Esophagus squamous epithelium (tissue), 5 donors: ENCODE measurements at places on chromosomes 7 and 10.

DNA sequence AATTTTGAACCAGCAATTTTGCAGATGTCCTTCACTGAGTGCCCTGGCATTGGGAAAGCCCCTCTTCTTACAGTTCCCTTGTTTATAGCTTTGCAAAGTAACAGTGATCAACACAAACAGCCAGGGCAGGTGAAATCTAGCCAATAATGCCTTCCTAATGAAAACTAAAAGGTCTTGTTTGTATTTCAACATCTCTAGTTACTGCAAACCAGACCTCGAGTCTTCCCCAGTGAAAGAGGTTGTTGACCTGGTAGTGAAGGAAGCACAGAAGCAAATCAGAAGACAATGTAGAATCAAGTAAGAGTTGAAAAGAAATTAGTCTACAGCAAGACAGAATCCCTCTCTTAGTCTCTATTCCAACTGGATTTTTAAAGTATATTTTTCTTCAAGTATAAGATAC lies 231.2 kb downstream of the SNX13 start:
- no peak overlapping the region for H3K4me3 ChIP-seq
- H3K27ac ChIP-seq = no peak overlapping the region
- no peak for DNase-seq
- no peaks in the 10 kb centered on the region for H3K27me3 ChIP-seq
- H3K4me1 ChIP-seq = no peaks in the 10 kb centered on the region

DNA sequence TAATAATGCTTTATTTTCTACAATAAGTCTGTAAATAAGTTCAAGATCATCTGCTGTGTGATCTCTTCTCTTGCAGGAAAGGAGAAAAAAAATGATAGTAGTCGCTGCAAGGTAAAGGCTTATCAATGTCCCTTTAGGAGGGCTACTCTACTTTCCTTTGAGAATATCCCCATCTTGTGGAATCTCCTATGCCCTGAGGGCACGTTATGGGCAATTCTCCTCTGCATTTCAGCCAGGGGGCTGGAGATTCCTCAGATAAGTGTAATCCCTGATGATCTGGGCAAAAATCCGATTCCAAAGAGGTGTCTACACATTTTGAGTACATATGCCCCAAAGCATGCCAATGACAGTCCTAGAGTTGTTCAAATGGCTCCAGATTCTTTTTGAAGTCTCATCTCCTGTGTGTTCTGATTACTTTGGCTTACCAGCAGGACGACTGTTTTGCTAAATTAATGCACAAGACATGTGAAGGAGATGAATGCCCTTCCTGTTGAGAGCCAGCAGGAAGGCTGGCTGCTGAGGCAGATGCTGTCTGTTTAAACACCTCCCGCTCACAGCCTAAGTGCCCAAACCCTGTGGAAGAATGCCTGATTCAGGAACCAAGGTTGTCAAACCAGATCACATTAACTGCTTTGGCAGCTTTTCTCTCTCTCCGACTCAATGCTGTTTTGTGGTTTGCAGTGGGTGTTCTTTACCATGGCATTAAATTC lies 171.2 kb upstream of the COL1A2 start:
- H3K27me3 ChIP-seq = no peaks in the 10 kb centered on the region
- no peak for DNase-seq
- no peak overlapping the region for H3K4me3 ChIP-seq

DNA sequence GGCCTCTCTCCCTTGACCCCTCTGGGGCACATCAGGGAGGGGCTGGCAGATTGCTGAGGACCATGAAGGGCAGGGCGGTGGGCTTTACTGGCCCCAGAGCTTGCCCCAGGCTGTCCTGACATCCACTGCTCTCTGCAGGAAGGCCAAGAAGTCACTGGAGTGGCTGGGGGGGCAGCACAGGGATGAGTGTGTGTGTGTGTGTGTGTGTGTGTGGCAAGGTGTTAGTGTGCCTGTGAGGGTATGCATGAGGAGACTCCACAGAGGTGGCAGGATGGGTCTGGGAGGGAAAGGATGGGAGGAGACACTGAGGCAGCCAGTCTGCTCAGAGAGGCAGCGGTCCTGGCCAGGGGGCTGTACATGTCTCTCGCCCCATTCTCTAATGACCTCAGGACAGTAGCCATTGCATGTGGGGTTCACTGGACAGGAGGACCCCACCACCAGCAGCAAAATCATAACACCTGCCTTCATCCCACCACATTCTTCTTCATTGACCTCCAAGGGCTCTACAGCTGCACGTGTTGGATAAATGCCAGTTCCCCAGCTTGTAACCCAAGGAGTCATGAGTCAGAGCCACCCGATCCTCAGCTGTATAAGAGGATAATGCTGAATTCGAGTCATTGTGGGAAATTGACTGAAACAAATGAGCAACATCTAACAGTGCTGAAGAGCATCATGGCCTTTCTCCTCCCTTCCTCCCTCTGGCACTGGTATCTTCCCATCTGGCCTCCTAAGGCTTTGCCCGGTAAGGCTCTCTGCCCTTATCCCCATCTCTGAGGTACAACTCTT lies 720.5 kb downstream of the GRID1 start:
- no peaks in the 10 kb centered on the region for H3K36me3 ChIP-seq
- H3K4me1 ChIP-seq = peaks cover 20% of the 10 kb centered on the region
- no peak overlapping the region for H3K4me3 ChIP-seq
- no peak overlapping the region for H3K27ac ChIP-seq
- H3K27me3 ChIP-seq = no peaks in the 10 kb centered on the region

GRCh38 chr7:100585511-100586265 lies at the start of gene LRCH4:
TSS of gene LRCH4 (minus strand) at chr7:100586129. CDS start at chr7:100586100, 29 bp downstream.
- H3K36me3 ChIP-seq = peaks cover 7% of the 10 kb centered on the region
- H3K27me3 ChIP-seq = no peaks in the 10 kb centered on the region
- peaks cover 45% of the 10 kb centered on the region for H3K4me1 ChIP-seq
- peak within 1 kb of the TSS; percentile 80 for H3K4me3 ChIP-seq
- H3K27ac ChIP-seq = peak within 1 kb of the TSS; percentile 98

DNA sequence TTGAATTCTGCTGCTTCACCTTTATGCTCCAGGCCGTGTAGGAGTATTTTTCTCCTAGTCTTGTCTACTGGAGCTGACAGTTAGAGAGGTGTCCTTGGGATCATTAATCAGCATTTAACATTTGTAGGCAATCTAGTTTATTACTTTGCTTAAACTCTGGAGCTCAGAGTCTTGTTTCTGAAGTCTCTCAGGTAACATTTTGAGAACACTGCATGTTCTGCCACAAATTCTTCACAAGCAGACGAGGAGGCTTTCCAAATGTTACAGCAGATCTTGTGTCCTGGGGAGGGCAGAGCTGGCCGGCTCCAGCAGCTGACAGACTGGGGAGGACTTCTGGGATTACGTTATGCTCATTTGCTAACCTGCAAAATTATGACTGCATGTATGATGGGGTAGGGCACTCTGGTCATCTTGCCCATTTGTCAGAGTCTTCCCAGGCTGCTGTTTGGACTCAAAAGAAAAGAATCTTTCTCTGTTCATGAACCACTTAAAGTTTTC lies 50.5 kb downstream of the GALNT17 start:
- H3K36me3 ChIP-seq = no peaks in the 10 kb centered on the region
- H3K27me3 ChIP-seq = no peaks in the 10 kb centered on the region
- H3K4me1 ChIP-seq = peaks cover 6% of the 10 kb centered on the region
- no peak for DNase-seq
- H3K27ac ChIP-seq = no peak overlapping the region
- H3K4me3 ChIP-seq = no peak overlapping the region

DNA sequence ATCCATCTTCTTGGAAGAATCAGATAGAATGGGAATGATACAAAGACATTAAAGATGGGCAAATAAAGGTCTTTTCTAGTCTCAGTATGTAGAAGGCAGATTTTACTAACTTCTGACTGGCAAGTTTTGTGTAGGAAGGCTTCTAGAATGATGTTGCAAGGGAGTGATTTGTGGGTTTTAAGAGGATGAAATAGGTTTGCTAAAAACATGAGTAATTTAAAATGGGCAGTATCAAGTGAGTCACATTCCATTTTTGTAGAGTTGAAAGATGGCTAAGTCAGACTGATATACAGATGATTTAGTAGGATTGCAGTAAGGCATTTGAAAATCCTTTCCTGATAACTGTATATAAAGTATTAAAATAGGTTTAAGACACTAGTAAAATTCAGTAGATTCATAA lies 777.4 kb downstream of the SORCS1 start:
- H3K27me3 ChIP-seq = no peaks in the 10 kb centered on the region
- no peak for DNase-seq
- H3K27ac ChIP-seq = no peak overlapping the region
- H3K4me3 ChIP-seq = no peak overlapping the region
